CD4-positive, alpha-beta T cell treated with Interleukin-4 for 4 hours (primary cell): ENCODE measurements at places on chromosomes 6 and 20.

- no peak for DNase-seq
Observed at GRCh38 chr6:114940181-114940580, 597.4 kb upstream of the HS3ST5 start.

- no peak for DNase-seq
Observed at GRCh38 chr20:43893930-43894329, 20.7 kb upstream of the TOX2 start.

DNA sequence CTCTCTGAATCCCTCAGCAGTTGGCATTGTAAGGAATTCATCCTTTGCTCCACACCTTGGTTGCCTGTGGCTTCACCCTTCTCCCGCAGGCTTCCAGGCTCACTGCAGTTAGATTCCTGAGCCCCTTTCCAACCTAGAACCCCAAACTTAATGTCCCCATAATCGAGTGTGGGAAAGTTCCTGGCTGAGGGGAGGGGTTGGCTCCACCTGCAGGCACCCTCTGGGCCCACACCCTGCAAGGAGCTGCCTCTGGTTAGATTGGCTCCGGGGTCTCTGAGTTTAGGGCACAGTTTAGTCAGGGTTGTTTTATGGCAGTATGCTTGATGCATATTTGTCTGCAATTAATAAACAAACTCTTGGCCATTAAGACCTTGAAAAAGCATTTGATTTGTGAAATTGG, 63.4 kb downstream of the MTHFD1L start:
- no peak for DNase-seq

DNA sequence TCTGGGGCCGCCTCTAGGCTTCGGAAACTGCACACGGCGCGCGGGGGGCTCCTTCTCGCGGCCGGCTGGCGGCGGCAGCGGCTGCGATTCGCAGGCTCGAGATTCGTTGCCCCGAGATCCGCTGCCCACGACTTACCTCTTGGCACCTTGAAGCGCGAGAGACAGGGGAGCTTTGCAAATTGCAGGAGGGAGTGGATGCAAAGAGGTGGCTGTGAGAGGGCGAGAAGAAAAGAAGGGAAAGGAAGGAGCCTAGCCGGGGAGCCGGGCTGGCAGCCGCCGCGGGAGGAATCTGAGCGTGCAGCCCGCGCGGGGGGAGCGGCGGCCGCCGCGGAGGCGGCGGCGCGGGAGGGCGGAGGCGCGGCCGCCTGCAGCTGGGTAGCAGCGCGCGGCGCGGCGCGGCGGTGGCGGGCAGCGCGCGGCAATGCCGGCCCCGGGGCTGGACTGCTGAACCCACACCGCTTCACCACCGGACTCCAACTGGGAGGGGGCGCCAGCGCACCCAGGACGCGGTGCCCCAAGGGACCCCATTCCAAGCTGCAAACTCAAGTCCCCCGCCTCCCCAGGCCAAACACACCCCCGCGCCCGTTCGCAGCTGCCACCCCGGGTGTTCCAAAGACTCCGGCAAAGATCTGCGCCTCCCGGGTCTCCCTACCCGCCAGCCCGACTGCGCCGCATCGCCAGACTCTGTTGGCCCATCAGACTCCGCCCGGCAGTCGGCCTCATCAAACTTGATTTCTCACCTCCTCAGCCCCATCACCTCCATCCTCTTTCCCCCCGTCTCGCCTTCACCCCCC, 44.2 kb upstream of the SUPT3H start:
- peak; percentile 47 for DNase-seq

DNA sequence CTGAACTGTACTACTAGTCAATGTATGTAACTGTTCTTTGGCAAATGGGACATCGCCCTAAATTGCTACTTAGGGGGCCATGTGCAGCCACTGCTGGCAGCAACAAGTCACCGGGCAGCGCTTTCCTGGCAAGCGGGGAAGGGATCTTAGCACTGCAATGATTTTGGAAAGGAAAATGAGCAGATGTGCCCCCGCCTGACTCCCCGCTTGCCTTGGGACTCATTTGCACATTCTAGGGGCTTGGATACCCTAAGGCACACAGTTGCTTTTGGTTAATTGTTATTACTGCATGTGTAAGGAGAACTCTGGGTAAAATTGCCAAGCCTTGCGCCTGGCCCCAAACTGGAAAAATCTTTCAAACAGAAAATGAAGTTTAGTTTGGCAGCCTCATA, 32.2 kb downstream of the CD83 start:
- no peak for DNase-seq

DNA sequence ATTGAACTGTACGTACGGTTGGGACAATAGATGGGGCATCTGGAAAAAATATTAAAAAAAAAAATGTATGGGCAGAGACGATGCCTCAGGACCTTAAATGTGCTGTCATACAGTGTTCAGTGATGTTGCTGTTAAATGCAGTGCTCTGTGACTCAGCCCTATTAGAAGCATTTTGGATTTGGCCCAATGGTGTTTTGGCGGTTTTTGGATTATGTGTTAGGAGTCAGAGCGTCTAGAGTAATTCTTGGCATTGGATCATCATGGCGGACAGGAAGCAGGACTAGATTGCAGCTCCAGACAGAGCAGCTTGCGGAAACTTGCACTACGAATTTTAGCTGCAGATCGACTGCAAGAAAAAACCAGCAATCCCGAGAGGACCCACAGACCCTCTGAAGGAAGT, 280.0 kb downstream of the SOX4 start:
- no peak for DNase-seq

GRCh38 chr6:1363729-1364572, 25.4 kb upstream of the FOXF2 start:
- DNase-seq, result no peak

DNA sequence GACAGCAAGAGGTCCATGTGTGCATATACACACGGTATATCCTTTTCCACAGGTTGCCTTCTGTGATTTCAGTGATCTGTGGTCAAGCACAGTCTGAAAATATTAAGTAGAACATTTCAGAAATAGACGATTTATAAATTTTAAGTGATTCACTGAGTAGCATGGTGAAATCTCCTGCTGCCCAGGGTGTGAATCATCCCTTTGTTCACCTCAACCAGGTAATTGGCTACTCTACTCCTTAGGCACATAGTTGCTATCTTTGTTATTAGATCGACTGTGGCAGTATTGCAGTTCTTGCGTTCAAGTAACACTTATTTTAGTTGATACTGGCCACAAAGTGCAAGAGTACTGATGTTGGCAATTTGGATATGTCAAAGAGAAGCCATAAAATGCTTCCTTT, 1421.7 kb downstream of the GRIK2 start:
- no peak for DNase-seq

DNA sequence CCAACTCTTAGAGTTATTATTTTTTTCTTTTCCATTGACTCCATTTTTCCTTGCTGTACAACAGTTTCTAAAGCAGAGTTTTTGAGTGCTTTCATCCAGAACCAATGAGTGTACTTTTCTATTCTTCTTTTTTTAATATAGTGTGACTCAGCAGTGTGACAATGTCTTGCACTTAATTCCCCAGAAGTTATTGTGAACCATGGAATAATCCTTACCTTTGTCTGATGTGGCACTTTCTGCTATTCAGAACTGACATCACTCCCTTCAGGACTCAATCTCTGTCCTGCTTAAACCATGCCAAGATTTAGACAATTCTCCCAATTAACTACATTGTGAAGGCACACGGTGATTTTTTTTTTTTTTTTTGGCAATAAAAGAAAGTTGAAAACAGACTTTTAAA, 41.5 kb downstream of the GRIK2 start:
- no peak for DNase-seq

- no peak for DNase-seq
Observed at GRCh38 chr6:108735310-108736001, 112.8 kb upstream of the ARMC2 start.

- no peak for DNase-seq
Observed at GRCh38 chr6:97438011-97438671, 155.1 kb upstream of the MMS22L start.

- peak; percentile 26 for DNase-seq
Observed at GRCh38 chr6:30915591-30915946, 1.5 kb downstream of the VARS2 start.

GRCh38 chr6:113381232-113381631, 475.9 kb upstream of the MARCKS start:
- DNase-seq, result no peak

- DNase-seq, result no peak
Observed at GRCh38 chr6:25477006-25477590, 174.9 kb upstream of the SCGN start.

DNA sequence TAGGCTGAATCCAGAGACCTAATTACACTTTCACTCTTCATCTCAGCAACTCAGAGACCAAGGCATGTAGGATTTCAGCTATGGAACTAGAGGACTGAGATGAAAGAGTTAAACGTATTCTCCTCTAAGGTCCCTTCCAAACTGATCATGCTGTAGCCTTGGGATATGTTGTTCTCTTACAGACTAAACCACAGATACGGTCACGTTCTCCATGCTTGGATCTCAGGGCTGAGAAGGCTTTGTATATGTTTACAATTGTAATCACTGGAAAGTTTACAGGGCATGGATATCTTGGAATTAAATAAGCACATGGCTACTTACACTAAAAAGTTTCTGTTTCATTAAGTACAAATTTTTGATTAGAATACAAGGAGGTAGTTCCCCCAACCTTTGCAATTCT, 50.1 kb downstream of the PKIB start:
- DNase-seq, result no peak

- no peak for DNase-seq
Observed at GRCh38 chr20:39812116-39812515, 850.0 kb downstream of the DHX35 start.

GRCh38 chr6:142854589-142855488, 90.1 kb downstream of the HIVEP2 start:
- DNase-seq, result no peak

- DNase-seq, result no peak
Observed at GRCh38 chr20:52060794-52061714, 130.5 kb downstream of the ZFP64 start.

DNA sequence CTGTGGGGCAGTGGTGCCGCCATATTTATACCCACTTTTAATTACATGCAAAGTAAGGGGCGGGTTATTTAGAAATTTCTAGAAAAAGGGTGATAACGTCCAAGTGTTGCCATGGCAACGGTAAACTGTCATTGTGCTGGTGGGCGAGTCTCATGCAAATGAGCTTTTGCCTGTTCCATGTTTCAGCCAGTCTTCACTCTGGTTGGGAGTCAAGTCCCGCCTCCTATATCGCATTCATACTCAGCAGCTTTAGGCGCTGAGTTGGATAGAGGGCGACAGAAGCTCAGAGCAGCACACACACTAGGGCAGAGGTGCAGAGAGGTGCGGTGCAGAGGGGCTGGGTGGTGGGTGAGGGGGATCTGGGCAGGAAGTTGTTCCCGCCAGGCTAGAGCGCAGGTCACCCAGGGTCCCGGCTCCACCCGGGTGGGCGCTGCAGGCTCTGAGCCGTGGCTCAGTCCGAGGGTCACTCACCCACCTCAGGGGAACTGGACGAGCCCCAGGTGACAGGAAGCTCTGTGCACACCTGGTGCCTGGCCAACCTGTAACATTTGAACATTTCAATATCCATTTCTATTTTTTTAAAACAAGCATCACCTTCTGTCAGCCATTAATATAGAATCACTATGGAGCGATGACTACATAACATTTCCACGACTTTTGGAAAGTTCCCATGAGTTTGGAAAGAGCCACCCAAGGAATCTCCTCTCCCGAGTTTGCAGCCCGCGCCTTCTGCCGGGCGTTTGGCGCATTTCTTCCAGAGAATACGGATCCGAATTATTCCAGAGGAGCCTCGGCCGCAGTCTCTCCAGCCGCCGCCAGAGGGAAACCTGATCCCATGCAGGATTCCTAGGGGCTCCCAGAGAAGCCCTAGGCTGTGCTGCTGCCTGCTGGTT, 89.1 kb upstream of the PHACTR3 start:
- no peak for DNase-seq

DNA sequence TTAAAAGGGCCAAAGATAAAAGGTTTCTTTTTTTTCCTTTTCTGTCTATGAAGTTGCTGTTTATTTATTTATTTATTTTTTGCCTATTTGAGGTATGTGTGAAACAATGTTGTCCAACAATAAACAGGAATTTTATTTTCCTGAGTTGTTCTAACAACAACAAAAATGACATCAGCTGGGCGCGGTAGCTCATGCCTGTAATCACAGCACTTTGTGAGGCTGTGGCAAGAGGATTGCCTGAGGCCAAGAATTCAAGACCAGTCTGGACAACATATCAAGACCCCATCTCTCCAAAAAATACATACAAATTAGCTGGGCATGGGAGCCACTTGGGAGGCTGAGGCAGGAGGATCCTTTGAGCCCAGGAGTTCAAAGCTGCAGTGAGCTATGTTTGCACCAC, 44.1 kb downstream of the MGME1 start:
- DNase-seq, result no peak

DNA sequence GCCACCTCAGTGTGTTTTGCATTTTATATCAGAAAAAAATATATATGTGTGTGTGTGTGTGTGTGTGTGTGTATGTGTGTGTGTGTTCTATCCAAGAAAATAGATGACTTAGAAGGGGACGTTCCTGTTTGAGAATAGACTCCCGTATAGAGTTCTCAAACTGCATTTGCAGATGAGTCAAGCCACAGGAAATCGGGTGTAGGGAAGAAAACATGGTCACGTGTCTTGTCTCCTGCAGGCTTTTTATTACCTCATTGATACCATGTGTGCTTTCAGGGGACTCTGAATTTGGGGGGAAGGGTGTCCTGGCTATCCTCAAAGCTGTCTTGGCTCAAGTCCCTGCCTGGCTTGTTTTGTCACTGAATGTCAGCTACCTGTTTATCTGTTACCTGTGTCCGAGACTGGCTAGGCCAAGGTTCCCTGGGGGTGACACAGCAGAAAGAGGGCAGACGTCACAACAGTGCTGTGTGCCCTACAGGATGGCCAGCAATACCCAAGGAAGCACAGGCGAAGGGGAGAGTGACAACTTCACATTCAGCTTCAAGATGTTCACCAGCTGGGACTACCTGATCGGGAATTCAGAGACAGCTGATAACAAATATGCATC, 55.7 kb upstream of the NOP56 start:
- DNase-seq, result no peak

DNA sequence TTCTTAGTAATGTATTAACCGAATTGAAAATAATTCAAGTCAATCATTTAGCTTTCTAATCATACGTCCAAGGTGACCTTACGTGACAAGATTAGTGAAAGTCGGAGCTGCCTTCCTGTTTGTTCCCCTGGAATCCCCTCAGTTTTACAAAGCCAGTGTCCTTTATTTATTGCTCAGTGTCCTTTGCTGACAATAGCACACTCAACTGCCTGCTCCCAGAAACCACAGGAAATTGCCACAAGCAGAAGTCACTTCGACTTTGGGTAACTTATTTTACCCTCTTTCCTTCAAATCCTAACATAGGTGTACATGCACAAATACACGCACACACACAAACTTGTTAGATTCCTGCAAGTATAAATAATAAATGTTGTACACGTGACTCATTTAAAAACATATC, 1167.7 kb upstream of the ADGRB3 start:
- DNase-seq, result no peak

DNA sequence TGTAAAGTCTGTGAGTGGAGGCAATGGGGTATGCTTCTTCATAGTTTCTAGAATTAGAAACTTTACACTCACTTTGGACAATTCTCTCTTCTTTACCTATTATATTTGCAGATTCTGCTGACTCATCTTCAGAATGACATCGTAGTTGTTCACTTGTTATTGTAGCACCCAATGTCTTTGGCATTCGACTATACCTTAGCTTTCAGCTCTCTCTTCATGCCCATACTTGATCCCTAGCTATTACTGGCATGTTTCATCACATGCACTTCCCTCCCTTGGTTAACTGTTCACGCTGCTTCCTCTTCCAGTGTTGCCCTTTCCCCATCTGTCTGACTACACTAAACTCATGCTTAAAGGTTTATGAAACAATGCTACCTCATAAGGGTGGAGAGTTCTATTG, 298.1 kb upstream of the TCF21 start:
- no peak for DNase-seq
